Pulmonary artery endothelial cell (primary cell): ENCODE measurements at places on chromosomes 12 and 14.

GRCh38 chr12:108700833-108701541, 30.3 kb downstream of the CORO1C start:
- no peak for DNase-seq

DNA sequence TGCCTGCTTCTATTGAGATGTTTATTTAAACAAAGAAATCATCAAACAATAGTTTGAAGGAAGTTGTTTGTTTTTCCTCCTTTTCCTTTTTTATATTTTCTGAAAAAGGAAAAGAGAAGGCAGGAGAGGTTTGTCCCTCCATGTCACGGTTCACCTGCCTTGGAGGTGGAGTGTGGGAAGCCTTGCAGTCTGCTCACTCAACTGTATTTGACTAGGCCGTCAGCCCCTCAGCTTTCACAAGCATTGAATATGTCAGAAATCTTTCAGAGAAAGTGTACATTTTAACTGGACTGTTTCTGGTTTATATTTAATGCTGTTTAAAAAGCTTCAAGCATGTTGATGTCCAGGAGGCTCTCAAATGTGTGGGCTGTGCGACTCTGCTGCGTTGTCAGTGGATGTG, 370.4 kb downstream of the NPAS3 start:
- DNase-seq = no peak

DNA sequence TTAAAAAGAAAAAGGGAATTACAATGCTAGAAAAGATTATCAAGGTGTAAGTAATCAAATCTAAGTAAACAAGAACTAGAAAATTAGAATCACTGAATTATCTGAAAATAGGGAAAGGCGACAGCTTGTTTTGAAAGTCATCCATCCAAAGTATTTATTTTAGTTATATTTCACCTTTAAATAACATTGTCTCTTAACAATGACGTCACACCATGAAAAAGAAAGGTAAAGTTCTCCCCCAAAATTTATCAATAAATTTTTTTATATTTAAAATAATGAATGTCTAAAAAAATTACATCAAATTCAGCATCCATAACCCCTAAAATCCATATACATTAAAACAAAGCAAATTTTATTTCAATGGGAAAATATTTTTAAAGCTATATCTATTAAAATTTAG, 223.2 kb downstream of the RERGL start:
- DNase-seq = no peak

- DNase-seq = no peak
These were observed 353.1 kb downstream of the SEC23A start for GRCh38 chr14:38749936-38750335.

- no peak for DNase-seq
These were observed 28.4 kb downstream of the DGLUCY start for GRCh38 chr14:91142214-91142668.

GRCh38 chr12:52184813-52185212, 7.0 kb downstream of the KRT80 start:
- peak; percentile 19 for DNase-seq

DNA sequence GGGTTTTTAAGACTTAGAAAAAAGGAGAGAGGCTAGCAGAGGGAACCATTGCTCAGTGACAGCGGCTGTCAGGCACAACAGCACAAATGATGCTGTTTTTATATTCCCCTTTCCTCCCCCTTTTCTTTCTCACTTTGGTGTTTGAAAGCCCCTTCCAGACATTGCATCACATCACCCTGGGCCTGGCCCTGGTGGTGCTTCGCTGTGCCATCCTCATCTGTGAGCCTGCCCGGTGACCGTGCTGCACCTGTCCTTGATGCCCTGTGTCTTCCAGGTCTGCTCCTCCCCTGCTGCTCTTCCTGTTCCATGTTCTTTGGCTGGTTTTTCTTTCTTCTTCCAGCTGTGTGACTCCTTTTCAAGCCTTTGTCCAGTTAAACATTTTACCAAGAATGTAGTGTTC, 24.8 kb downstream of the KLC1 start:
- no peak for DNase-seq

- no peak for DNase-seq
These were observed at the start of gene PNMA1 for GRCh38 chr14:73713803-73714655. Gene PNMA1 (minus strand): TSS chr14:73714384. CDS start chr14:73713639, 745 bp downstream.

GRCh38 chr12:47591795-47592194, 114.0 kb downstream of the RPAP3 start:
- no peak for DNase-seq

- no peak for DNase-seq
These were observed 50.5 kb downstream of the CFAP251 start for GRCh38 chr12:121968876-121969275.

DNA sequence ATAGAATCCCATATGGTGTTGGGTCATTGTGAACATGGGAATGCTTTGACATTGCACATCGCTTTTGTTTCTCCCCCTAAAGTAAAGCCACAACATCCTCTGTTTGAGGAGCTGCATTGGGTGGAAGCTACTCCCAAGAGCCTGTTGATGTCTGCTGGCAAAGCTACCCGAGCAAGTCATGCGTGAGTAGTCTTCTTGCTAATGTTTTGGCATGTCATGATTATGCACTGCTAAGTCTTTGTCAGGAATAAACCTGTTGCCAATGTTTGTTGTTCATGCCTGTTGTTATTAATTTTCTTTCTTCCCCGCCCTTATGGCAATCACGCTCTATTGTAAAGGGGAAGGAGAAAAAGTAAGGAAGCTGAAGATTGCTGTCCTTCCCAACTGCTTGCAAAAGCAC, 97.3 kb downstream of the EXOC5 start:
- DNase-seq = no peak

DNA sequence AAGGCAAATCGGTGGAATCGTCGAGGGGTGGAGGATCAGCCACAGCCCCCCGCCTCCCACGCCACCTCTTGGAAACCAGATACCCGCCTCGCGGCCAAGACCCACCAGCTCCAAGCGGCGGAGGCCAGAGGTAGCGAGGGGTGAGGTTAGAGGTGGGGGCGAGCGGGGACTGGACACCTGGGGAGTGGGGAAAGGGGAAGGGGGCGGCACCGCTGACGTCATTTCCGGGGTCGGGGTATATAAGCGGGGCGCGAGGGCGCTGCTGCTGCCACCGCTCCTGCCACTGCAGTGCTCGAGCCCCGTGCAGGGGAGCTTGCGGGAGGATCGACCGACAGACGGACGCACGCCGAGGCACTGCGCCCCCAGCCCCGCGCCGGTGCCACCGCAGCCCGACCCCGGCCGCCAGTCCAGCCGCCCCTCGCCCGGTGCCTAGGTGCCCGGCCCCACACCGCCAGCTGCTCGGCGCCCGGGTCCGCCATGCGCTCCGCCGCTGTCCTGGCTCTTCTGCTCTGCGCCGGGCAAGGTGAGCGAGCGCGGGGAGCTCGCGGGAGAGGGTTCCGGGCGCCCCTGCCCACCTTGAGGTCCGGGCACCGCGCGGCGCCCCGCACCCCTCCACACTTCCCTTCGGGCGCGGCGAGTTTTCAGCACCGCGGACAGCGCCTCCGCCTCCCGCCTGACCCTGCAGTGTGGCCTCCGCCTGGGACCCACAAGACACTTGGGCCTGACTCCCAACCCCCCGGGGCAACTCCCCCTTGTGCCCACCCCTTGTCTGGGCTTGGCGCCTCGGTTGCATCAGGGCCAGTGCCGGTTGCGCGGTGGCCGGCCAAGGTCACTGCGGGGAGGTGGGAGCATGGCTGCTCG, at the start of gene CHGA:
Gene CHGA (plus strand): TSS at position 268 of the 861 bp plus-strand sequence. CDS start 210 bp downstream, at position 478.
- no peak for DNase-seq

GRCh38 chr14:32702562-32702961, 236.1 kb upstream of the NPAS3 start:
- no peak for DNase-seq

DNA sequence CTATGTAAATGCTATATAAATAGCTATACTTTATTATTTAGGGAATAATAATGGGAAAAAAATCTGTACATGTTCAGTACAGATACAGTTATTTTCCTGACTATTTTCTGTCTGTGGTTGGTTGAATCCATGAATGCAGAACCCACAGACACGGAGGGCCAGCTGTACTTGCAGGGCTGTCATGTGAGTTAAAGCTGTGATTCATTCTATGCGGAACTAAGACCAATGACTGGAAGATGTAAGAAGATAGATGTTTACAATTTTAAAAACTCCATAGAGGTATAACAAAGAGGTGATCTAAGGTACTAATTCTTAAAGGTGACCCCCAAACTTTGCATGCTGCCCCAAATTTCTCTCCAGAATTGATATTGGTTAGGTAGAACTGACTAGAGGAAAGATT, 14.6 kb downstream of the PCNX4 start:
- DNase-seq = no peak

- no peak for DNase-seq
These were observed 235.2 kb downstream of the PCNX1 start for GRCh38 chr14:71142375-71143038.

DNA sequence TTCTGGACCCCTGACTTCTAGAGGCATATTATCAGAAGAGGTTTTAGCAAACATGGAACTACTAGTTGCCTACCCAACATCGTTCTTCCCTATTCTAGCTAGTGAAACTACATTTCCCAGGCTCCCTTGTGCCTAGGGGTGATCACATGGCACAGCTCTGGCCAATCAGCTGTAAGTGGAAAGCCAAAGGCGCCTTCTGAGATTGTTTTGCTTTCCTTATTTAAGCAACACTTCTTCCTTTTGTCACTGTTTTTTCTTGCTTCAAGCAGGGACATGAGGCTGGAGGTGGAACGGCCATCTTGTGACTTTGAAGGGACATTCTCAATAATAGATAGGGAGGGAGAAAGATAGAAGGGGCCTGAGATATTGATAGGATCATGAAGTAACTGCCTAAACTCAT, 136.7 kb downstream of the ZNF664 start:
- DNase-seq = no peak

GRCh38 chr12:47732504-47732903, 7.2 kb upstream of the ENDOU start:
- DNase-seq = no peak

GRCh38 chr14:61512026-61512834, 183.1 kb upstream of the HIF1A start:
- no peak for DNase-seq

- no peak for DNase-seq
These were observed 98.6 kb downstream of the SCARB1 start for GRCh38 chr12:124764870-124765580.

DNA sequence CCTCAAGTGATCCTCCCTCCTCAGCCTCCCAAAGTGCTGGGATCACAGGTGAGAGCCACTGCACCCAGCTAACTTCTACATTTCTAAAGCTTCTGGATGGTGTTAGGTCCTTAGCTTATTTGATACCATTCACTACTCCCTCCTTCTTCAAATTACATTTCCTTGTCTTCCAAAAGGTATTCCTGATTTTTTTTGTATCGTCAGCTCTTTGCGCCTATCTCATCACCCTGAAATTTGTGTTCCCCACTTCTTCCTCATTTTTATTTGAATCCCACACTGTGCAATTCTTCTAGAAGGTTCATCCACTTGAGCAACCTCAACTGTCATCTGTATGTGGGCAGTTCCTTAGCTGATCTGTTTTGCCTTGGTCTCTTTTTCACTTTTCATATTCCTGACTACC, 241.8 kb upstream of the RGS6 start:
- DNase-seq = no peak

DNA sequence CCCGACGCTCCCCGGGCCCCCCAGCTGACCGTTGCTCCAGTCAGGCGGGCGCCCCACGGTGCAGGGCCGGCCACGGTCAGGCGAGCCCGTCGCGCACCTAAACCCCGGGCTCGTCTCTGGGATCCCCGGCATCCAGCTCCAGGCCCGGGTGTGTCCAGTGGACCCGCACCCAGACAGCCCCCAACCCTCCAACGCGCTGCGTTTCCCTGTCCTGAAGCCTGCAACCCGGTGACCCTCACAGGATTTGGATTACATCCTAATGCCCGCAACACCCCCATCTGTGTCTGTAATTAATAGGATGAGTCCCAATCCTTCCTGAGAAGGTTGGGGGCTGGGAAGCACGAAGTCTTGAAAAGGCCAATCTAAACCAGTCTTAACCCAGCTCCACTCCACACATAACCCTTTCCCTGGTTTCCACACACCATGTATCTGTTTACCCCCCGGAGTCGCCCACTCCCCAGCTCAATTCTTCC, 10.4 kb downstream of the CPNE6 start:
- no peak for DNase-seq

- DNase-seq = no peak
These were observed 14.6 kb upstream of the NR4A1 start for GRCh38 chr12:52036587-52037171.

DNA sequence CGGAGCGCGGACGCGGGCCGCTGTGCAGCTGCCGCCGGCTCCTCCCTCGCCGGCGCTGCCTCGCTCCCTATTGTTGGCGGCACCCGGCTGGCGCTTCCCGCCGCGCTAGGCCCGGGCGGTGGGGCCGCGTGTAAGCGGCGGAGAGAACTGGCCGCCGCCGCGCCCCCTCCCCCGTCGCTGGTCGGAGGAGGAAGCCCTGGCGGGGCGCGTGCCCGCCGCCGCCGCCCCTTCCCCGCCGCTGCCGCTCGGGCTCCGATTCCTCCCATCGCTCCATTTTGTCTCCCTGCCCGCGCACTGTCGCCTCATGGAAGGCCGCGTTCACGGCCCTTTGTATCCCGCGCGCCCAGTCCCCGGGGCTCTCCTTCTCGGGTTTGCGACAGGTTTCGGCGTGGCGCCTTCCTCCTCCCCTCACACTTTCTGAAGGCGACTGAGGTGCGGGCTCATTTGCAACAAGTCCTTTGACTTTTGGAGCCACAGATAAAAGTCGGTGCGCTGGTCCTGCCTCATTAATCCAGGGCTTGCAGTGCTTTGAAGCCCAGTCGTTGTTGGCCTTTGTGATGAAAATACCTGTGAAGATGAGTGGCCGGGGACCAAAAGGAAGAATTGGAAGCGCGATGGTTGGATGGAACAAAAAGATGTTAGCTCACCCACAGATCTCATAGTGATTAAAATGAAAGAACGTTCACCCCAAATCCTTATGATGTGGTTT, 707 bp downstream of the CPSF6 start:
- DNase-seq = no peak
